ENCODE measurements at places on chromosomes 11 and 22. TPM values are rescaled to one million over a fixed set of nuclear protein-coding genes. Genes with fewer than 3 reads are reported as not detected.

DNA sequence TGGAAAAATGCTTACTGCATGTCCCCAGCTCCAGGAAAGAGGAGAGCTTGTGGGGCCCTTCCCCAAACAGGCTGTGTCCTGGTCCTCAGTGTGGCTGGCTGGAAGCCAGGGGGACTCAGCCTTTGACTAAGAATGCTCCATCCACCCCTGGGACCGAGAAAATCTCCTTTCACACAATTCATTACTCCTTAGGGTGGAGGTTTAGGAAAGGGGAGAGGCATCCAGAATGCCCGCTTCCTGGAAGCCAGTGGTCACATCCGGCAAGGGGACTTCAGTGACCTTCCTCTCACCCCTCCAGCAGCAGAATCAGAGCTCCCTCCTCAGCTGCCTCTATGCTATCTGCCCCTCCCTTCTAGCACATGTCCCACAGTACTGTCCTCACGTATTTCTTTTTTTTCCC lies 21.9 kb downstream of the ATG16L2 start:
- H3K4me1 ChIP-seq: peaks cover 8% of the 10 kb centered on the region
- no peak overlapping the region for H3K4me3 ChIP-seq
- H3K27me3 ChIP-seq: no peaks in the 10 kb centered on the region
- DNase-seq: no peak
- H3K36me3 ChIP-seq: no peaks in the 10 kb centered on the region

Gene ALX4
- total RNA-seq: not detected

Gene USP2
- total RNA-seq: 2.7 TPM

GRCh38 chr11:63866211-63866610 lies 27.3 kb downstream of the MARK2 start:
- no peak overlapping the region for H3K27ac ChIP-seq
- no peak overlapping the region for H3K4me3 ChIP-seq
- no peaks in the 10 kb centered on the region for H3K27me3 ChIP-seq
- peaks cover 69% of the 10 kb centered on the region for H3K4me1 ChIP-seq

DNA sequence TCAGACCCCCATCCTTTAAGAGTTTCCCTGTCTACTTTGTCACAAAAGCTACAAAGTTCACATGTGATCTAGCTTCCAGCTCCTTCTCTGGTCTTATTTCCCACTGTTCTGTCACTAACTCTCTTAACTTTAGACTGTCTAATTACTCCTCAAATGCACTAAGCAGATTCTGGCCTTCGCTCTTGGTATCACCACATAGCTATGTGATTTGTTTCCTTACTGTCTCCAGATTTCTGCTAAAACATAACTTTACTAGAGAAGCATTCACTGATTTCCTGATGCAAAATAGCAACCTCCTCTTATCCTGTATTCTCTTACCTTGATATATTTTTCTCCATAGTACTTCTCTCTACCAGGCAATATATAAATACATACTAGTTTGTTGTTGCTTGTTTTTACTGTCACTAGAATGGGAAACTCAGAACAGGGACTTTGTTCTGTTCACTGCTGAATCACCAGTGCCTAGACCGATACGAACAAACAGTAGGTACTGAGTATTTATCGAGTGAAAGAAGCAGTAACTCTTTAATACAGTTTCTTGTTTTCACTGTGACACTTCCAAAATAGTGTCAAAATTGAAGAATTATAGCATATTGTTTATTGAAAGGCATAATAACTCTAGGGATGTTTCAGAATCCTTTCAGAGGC lies 205.6 kb downstream of the DDX10 start:
- H3K4me3 ChIP-seq: no peak overlapping the region
- H3K27ac ChIP-seq: no peak overlapping the region
- DNase-seq: no peak
- H3K36me3 ChIP-seq: no peaks in the 10 kb centered on the region
- no peaks in the 10 kb centered on the region for H3K27me3 ChIP-seq

DNA sequence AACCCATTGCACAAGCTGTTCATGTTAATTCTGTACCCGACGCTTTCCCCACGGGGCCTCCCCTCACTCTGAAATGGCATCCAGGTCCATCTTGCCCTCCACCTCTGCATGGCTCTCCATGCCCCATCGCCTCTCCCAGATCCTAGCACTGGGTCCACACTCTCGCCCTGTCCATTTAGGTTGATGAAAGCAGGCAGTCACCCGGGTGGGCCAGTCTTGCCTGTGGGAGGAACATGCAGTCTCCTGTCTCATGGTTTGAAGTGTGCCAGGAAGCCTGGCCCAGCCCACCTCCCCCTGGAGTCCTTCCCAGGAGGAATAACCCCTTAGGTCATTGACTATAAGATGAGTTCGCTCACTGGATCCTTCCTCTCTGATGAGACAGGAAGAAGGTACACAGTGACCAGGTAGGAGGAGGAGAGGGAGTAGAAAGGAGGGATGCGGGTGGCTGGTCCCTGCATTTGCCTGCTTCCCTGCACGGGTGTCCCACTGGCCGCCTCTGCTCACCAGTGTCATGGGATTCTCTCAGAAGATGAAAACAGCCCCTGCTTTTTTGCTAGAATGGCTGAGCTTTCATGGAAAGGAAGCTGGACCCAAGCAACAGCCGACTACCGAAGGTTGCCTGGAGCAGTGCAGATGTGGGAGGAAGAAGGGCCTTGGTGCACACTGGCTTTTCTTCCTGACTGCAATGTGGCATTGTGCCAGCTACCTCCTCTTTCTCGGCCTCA lies 6.8 kb downstream of the TMEM121B start:
- no peaks in the 10 kb centered on the region for H3K4me1 ChIP-seq
- no peak overlapping the region for H3K27ac ChIP-seq
- H3K4me3 ChIP-seq: no peak overlapping the region
- no peaks in the 10 kb centered on the region for H3K27me3 ChIP-seq

Gene RFPL3
- total RNA-seq: not detected

GRCh38 chr11:76270389-76270788 lies 64.1 kb upstream of the WNT11 start:
- H3K27ac ChIP-seq: no peak overlapping the region
- no peaks in the 10 kb centered on the region for H3K36me3 ChIP-seq
- no peaks in the 10 kb centered on the region for H3K27me3 ChIP-seq
- no peak for DNase-seq

- H3K27ac ChIP-seq: no peak overlapping the region
- no peak overlapping the region for H3K4me3 ChIP-seq
- H3K4me1 ChIP-seq: peaks cover 30% of the 10 kb centered on the region
- no peak for DNase-seq
- no peaks in the 10 kb centered on the region for H3K27me3 ChIP-seq
These were observed 122.7 kb downstream of the DBX1 start for GRCh38 chr11:20037396-20038153.

Gene CTSW
- not detected for total RNA-seq
